GM12892 (cell line): ENCODE measurements at places on chromosomes 1 and 21.

DNA sequence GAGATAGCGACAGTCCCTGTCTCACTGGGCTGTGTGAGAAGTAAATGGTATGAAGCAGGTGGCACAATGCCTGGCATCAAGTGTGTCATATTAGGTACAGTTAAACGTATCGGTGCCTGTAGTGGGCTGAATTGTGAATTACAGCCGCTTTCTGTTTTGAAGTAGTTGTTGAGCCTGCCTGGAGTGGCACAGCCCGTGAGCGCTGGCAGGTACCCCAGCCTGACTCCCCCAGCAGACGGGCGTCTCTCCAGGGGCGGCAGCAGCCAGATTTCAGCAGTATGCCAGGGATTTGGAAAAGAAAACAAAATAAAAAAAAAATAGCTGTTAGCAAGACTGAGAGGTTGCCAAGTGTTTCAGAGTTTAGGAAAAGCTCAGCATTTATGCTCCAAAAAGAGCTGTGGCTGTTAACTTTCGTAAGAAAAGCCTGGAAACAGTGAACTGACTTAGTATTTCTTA is 26.6 kb upstream of the GPR153 start:
- no peak for DNase-seq

DNA sequence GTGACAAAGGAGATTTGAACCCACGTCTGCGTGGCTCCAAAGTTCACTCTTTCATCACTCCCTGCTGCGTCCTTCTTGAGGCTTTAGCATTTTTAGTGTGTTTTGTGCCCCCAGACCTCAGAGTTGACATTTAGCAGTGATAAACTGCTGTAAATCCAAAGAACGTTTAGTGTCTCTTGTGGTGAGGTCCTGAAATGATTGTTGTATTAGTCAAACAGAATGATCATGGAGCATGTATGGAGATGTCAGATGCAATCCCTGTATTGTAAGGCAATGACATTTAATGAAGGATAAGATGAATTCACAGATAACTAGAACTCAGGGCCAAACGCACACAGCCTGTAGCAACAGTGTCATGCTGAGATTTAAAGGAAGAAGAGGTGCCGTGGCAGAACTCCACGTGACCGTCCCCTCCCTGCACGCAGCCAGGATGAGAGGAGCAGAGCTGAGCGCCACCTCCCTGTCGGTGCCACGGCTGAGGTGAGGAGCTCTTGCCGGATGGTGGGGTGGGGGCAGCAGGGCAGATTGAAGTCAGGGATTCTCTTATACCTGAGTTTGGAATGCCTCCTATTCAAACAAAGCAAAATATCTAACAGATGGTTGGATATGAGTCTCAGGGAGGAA is 30.1 kb downstream of the NTPCR start:
- no peak for DNase-seq

GRCh38 chr1:112537456-112537855 is 28.7 kb downstream of the WNT2B start:
- DNase-seq, result no peak

GRCh38 chr1:172745014-172745413 is 86.1 kb downstream of the FASLG start:
- no peak for DNase-seq

DNA sequence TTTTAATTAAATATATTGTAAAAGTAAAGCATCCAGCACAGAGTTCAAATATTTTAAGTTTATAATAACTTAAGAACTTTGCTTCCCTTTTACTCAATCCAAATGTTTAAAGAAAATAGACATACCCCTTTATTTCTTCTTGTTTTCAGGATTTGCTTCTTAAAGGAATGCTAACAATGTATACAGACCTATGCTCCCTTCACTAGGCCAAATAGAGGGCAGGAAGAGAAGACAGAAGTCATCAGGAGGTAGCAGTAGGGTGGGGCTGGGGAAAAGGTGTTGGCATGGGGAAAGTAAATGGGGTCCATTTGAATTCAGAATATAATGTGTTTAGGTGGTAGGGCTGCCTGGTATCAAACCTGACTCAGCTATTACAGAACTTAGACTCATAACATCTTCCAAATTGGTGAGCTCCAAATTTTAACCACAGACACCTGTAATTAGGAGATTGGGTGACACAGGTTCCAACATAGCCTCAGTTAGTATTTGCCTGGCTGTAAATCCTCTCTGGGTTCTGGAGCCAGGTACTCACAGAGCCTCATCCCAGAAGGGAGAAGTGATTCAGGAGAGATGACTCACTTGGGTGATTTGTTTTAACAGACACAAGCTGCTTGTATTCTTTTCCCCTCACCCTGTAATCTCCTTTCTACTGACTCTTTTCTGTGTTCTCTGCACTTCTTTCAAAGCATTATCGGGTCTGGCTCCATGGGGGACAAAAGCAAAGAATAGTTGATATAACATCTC is 60.1 kb upstream of the DUSP10 start:
- DNase-seq, result no peak

DNA sequence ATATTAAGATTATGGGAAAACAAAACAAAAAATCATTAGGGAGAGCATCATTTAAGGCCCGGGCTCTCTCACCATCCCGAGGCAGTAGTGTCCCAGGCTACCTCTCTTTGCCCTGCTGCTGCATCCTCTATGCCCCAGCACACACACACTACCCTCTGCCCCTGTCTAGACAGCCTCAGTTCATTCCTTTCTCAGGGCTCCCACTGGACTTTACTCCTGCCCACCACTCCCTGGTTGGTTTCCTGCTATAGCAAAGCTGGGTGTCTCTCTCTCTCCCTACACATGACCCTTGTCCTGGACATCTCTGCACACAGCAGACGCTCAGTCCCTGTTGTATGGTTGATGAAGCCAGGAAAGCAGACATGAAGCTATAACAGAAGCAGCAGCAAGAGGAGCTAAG is 30.7 kb downstream of the GNG12 start:
- no peak for DNase-seq

DNA sequence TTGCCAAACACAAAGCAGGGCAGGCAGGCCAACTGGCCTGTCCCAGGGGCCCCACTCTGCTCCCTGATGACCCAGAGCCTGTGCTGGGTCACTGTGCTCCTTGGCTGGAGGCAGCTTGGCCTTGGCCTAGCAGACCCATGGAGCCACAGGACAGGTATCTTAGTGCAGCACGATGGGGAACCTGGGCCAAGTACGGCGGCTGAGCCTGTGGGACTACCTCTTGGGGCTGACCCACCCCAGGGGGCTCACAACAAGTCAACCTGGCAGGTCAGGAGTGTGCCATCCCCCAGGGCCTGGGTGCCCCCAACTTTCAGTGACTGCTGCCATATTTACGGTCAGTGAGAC is 10.1 kb upstream of the FGR start:
- no peak for DNase-seq
